Fibroblast of skin of right biceps (primary cell): ENCODE measurements at places on chromosomes 11 and 22.

DNA sequence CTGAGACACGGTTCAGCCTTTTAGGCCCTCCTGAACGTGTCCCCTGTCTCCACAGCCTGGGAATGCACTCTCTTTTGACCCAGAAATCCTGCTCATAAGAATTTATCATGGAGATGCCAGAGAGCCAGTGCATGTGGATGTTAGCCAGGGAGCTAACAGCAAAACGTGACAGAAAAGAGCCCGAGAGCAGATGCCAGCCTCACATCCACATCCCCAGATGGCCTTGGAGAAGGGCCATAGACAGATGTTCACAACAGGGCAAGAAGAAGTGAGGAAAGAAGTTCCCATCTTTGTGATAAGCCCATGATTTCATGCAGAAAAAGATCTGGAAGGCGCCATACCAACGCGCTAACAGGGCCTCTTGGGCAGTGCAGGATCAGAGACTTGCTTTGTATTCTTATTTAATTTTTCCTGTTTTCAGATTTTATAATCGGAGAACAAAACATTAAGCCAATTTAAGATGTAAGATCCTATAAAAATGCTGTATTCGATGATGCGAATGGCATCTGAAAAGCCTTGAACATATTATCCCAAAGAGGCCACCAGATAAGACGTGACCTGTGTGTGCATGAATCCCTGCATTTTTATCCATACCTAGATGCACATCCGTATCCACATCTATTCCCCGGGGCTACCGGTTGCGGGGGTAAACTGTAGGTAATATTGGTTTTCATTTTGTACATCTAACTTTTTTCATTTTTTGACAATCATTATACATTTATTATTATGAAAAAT lies 48.7 kb downstream of the IGLL5 start:
- no peak for DNase-seq

DNA sequence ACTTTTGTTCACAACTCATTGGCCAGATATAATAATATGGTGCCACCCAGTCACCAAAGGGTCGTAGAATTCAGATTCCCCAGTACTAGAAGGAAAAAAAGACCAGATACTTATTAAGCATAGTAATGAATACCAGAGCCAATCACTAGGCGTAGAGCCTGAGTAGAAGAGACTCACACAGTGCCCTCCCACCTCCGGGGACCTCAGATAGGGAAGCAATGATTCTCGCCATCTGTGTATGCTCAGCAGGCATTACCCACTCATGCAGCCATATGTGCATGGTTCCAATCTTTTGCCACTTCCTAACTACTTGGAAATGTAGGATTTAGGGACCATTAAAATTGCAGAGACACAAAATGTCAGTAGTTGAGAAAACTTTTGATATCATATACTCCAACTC lies 85.3 kb downstream of the C11orf87 start:
- no peak for DNase-seq

DNA sequence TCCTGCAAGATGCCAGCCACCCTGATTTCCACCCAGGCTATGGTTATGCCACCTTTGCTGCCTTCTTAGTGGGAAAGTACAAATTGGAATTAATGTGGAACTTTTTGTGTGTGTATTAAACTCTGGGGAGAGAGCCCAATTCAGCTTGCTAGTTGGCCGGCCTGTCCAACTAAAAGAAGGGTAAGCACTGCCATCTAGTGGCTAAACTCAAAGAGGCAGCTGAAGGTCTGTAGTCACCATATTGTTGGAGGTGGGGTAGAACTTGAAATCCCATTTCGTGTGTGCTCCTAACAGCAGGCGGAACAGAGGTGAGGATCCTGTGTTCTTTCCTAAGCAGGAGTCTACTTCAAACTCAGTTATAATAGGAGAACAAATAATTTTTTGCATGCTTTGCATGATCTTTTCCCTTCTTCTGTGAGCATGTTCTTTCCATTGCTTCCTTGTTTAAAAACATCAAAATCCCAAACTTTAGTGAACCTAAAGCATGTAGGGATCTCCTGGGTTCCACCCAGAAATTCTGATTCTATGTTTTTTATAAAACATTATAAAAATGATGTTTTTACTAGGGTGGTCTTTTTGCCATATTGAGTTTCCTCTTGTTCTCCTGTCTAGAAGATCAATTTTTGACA lies 138.8 kb upstream of the SORL1-AS1 start:
- peak; percentile 73 for DNase-seq

DNA sequence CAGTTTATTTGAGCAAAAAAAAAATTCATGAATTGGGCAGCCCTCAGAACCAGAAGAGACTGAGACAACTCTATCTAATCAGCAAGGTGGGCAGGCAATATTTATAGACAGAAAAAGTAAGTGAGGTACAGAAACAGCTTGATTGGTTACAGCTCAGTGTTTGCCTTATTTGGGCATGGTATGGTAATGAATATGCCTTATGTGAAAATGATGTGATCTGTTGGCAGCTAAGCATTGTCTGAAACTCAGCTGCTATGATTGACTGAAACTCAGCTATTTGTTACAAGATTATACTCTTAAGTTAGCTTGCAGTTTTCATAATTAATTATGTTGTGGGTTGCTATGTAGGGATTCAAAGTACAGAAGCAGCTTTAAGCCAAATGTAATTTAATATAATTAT lies 127.6 kb downstream of the CNTN5 start:
- DNase-seq: no peak

DNA sequence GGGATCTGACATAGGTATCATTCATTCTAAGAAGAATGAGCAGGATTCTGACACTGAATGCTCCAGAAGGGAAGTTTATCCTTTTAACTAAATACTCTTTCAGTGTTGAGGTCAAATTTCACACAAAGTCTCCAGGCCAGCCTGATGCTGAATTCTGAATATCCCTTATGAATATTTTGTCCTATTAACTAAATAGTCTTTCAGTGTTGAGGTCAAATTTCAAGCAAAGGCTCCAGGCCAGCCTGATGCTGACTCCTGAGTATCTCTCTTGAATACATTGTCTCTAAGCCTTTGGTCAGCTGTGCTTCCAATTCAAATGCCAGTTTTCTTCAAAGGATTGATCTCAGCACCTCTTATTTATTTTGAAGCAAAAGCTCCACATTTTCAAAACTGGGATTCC lies 676.8 kb downstream of the NTM start:
- no peak for DNase-seq

DNA sequence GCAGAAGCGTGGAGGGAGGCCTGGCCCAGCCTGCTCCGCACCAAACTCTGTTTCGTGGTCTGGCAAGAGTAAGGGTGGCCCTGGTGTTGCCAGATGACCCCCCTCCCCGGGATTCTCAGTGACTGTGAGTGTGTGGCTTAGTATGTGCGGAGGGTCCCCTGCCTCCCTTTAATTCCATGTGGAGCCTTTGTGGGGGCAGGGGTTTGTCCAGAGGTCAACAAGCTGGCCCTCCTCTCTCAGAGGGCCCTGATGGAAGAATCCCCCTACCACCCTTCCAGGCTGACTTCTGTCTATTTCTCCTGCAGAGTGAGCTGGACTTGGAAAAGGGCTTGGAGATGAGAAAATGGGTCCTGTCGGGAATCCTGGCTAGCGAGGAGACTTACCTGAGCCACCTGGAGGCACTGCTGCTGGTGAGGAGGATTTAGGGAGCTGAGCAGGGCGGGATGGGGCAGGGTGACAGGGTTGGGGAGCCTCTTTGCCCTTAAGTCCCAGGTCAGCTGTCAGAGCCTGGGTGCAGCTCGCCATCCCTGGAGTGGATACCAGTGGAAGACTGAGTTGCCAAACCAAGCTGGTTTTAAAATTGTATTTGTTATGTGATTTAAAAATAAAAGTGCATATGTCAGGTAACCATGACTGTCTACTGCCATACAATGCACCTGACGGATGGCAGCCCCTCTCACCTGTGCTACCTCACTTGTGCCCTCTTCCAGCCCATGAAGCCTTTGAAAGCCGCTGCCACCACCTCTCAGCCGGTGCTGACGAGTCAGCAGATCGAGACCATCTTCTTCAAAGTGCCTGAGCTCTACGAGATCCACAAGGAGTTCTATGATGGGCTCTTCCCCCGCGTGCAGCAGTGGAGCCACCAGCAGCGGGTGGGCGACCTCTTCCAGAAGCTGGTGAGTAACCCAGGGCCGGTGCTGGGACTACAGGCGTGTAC lies 80.6 kb downstream of the BCR start:
- DNase-seq: no peak

DNA sequence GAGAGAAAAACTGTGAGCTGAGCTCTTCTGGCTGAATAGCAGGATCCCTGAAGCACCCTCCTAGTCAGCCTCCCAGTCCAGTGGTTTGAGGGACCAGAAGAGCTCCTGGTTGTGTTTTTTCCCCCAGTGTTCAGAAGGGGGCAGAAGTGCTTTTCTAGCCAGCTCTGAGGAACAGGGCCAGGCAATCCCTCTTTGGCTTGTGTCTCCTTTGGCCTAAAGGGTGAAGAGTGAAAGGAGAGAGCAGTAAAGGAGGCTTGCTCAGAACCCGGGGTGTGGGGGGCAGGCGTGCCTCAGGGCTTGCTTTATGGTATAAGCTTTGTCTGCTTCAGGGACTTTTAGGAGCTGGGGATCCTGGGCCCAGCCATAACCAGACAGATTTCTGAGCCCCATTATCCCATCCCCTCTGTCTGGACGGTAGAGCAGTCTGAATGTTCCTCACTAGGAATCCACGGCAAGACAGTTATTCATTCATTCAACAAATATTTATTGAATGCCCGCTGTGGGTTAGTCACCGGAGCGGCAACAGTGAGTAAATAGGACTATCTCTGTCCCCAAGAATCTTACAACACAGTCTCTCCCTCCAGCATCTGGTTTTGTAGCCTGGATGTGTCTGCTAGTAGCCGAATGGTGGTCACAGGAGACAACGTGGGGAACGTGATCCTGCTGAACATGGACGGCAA lies 14.5 kb downstream of the ACP2 start:
- peak; percentile 80 for DNase-seq
